ENCODE measurements at places on chromosomes 13 and 19.

- no peak for DNase-seq
Observed at GRCh38 chr19:50365434-50366306, at the start of gene NAPSA. NAPSA (minus strand) TSS chr19:50365639; CDS start chr19:50365621, 18 bp downstream.

GRCh38 chr19:32688311-32688710, 3.3 kb upstream of the NUDT19 start:
- DNase-seq: no peak

DNA sequence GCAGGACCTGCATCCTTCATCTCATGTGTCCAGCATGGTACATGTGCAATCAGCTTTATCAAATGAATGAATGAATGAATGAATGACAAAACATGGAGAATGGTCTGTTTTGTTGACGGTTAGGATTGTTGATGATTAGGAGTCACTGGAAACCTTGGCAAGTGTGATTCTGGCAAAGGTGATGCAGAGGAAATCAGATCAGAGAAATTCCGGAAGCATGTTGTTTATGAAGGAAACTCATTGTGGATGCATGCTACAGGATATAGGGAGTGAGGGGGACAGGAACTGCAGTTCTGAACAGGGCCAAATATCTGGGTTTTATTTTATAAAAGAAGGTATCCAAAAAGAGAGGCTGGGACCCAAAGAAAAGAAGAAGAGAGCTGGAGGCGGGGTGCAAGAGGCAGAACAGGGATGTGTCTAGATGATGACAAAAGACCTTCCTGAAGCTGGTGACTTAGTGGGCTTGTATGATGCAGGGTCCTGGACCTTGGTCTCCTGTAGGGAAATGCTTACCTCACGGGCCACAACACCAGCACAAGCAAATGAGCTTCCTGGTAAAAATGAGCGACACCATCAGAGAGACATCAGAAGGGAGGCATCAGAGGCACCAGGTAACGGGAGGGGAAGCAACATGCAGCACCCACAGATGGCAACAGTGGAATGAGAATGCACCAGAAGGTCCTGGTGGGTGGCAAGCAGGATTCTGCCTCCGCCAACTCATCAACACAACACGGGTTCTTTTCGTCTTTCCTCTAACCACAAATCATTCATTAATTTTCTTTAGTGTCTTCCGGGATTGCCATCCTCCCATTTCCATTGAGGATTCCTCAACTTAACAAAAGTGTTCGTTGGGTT, 159.6 kb downstream of the FOXO1 start:
- no peak for DNase-seq

- no peak for DNase-seq
Observed at GRCh38 chr13:112994084-112994780, 25.2 kb downstream of the MCF2L start.

GRCh38 chr19:29537601-29538000, 11.8 kb downstream of the VSTM2B start:
- DNase-seq: no peak

- DNase-seq: no peak
Observed at GRCh38 chr19:15328312-15328711, 4.0 kb downstream of the BRD4 start.

DNA sequence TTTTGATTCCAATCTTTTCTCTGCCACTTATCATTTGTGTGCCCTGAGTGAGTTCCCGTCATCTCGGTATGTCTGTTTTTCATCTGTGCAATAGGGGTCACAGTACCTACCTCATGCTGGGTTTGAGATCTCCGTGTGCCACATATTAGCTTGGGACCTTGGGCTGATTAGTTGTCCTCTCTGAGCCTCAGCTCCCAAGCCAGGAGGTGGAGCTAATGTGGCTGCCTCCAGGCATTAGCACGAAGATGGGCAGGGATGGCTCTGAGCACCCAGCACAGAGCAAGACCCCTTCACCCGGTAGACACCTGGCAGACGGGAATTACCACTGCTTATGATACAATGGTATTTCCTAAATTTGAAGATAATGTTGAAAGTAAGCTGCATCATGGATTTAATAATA, 35.8 kb upstream of the XPO4 start:
- DNase-seq: no peak

GRCh38 chr13:23849670-23850069, 39.5 kb downstream of the MIPEP start:
- DNase-seq: no peak

DNA sequence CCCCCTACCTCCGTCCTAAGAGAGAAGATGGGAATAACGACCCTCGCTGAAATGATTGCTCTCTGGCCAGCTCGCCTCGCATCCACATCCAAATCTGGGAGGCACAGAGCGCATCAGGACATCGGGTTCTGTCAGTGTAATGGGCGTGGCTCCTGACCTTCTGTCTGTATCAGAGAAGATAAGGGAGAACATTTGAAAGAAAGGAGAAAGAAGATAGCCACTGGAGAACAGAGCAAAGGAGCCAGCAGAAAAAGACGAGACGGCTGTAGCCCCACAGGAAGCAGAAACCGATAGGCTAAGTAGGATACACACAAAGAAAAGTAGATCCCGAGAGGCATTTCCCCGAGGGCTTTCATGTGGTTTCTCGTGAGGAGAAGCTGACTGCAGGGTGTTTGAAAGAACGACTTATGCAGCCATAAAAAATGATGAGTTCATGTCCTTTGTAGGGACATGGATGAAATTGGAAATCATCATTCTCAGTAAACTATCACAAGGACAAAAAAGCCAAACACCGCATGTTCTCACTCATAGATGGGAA, 14.0 kb upstream of the GJB2 start:
- DNase-seq: no peak

DNA sequence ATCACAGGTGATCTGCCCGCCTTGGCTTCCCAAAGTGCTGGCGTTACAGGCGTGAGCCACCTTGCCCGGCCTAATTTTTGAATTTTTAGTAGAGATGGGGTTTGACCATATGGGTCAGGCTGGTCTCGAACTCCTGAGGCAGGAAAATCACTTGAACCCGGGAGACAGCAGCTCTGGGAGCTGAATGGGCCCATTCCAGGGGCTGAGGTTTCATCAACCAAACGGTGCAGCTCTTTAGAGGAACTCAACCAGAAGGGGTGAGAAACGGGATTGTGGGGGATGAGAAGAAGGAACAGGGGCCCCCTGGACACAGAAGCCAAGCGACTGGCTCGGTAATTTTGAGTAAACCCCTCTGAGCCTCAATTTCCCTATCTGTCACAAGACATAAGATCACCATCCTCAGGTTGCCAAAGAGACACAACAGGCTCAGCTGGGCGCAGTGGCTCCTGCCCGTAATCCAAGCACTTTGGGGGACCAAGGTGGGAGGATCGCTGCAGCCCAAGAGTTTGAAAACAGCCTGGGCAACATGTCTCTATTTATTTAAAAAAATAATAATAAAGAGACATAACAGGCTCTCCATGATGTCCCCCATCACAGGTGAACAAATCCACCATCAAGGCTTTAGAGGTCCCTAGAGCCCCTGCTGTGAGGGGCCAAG, 562 bp downstream of the IQCN start:
- no peak for DNase-seq

GRCh38 chr19:45593520-45593919, 8.5 kb downstream of the GPR4 start:
- no peak for DNase-seq

- no peak for DNase-seq
Observed at GRCh38 chr19:41813911-41814310, 17.5 kb downstream of the CEACAM3 start.

- DNase-seq: no peak
Observed at GRCh38 chr13:112674412-112675365, 15.1 kb upstream of the ATP11A start.

Measured in endothelial cell (in vitro differentiated cells).